ENCODE measurements at places on chromosomes 16 and 17.

DNA sequence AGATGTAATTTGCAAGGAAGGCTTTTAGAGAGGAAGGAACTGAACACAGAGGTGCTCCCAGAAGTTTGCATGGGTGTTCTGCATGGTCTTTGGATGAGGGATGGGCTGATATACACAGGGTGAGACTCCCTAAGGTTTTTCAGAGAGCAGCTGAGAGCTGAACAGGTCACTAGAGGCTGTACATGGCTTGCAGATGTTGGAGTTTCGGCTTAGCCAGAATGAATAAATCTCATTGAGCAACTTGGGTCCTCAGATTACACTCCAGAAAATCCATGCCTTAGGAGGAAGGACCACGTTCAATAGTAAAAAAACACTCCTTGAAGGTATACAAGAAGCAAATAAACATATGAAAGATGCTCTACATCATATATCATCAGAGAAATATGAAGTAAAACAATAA lies 7.5 kb upstream of the ITGB3 start:
- DNase-seq, result no peak

DNA sequence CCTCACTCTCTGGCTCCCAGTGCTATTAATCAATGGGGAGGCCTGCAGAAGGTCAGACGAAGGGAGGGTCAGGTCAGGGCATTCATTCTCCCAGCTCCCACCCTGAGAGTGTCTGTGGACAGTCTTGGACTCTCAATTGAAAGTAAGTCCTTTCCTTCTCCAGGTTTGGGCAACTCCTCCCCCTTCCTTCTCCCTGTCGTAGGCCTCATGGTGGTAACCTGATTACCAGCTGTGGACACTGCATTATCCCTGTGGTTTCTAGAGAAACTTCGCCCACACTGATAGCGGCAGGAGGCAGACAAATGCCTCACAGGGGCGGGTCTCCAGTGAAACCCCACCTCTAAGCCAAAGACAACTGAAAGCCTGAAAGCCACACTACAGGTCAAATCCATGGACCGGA lies 57.7 kb upstream of the SLC25A19 start:
- DNase-seq, result peak; percentile 49

DNA sequence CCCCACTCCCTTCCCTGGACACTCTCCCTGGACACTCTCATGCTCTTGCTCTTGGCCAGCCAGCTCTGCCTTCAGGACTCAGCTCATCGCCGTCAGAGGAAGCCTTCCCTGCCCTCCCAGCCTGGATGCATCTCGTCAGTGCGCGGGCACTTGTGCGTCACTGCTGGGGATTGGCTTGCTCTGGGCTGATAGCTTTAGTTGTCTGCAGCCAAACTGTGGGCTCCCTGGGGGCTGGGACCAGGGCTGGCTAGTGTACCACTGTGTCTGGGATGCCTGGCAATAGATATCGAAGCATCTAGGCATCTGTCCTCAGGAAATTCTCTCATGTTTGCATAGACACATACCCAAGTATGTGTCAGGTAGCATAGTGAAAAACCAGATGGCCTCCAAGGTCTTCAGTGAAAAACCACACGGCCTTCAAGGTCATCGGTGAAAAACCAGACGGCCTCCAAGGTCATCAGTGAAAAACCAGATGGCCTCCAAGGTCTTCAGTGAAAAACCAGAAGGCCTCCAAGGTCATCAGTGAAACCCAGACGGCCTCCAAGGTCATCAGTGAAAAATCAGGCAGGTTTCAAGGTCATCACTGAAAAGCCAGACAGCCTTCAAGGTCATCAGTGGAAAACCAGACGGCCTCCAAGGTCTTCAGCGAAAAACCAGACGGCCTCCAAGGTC lies 72.0 kb downstream of the CMIP start:
- DNase-seq, result no peak

DNA sequence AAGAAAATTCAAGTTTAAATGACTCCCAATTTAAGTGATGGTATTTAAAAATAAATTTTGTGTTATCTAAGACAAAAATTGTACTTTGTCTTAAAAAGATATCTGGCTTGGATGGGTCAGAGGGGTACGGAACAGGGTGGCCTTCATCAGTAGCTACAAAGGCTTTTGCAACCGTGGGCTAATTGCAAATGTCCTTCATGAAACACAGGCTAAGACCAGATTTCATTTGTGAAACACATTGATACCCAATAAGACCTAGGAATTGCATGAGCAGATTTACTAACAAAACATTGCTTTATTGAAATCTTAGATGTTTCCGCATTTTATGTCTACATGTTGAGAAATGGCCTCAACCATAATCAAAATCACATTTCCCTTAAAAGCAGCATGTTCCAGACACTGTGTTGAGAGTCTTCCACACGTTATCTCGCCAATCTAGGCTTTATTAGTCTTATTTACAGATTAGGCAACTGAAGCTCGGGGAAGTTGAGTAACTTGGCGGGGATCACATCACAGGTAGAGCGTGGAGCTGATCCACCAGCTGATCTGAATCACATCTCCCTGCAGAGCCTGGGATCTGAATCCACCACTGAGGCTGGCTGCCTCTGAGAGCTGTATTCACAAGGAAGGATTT lies 21.8 kb downstream of the FBXO39 start:
- no peak for DNase-seq

DNA sequence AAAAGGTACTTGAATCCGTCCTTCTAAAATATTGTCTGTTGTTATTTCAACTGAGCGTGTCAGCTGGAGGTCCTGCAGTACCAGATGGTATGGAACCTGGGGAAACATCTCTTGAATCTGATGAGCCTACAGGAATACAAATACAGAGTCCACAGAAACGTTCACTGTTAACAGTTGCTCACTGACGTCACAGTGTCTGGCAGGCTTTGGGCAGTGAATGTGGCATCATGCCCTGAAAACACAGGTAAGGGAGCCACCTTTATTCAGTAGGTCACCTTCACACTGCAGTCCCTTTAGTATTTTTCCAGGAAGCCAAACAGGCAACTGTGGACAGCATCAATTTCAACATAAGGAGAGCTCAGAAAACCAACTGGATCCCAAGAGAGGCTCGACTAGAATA lies 56.1 kb downstream of the AMFR start:
- DNase-seq, result no peak

DNA sequence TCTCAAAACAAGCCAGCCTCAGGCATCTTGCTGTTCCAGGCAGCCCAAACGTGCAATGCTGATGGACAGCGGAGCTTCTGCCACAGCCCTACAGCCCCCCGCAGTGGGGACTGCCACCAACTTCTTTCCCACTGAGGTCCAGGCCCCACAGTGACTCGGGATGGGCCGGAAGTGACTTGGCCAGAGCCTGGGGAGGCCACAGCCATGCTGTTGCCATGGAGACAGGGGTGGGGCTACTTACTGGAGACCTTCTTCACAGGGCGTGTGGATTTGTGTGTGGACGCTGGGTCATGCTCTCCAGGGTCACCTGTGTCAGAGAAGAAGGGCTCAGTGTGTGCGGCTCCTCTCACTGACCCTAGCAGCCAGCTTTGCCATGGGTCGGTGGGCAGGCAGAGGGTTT lies 15.0 kb downstream of the TRIM25 start:
- DNase-seq, result no peak

- no peak for DNase-seq
Measured at GRCh38 chr17:61338000-61338798, 61.4 kb upstream of the TBX2 start.

DNA sequence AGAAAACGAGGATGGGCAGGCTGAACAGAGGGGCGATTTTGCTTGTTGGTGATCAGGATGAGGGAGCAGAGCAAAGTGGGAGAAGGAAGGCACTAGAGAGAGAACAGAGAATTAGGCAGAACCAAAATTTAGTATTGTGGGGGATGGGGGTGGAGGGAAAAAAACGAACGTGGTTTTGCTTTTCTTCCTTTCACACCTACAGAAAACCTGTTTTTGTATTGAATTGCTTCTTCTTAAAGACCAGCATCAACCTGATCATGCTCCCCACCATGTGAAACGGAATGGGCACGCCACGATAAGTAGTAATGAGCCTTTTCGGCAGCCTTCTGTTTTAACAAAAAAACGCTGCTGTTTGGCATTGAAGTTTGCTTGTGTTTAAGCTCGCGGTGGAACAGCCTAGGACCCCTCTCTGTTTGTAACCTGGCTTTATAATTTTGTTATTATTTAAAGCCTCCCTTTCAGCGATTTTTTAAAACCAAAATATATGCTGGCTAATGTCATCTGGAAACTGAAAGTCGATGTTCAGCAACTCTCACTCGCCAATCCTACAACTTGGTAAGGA lies 36.8 kb downstream of the ERCC4 start:
- DNase-seq, result no peak

DNA sequence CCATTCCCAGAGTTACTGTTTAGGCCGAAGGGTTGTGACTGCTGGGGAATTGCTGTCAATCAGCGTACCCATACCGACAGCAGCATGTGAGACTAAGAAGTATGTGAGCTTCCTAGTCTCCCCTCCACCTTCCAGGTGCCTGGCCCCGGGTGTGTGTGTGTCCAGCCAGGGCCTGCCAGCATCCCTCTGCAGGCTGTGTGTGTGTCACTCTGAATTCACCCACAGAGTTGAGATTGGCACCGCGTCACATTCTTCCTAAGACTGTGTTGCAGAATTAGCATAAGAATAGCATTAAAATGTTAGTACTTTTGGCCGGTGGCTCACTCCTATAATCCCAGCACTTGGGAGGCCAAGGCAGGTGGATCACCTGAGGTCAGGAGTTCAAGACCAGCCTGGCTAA lies 31.8 kb downstream of the PRMT7 start:
- DNase-seq, result no peak

DNA sequence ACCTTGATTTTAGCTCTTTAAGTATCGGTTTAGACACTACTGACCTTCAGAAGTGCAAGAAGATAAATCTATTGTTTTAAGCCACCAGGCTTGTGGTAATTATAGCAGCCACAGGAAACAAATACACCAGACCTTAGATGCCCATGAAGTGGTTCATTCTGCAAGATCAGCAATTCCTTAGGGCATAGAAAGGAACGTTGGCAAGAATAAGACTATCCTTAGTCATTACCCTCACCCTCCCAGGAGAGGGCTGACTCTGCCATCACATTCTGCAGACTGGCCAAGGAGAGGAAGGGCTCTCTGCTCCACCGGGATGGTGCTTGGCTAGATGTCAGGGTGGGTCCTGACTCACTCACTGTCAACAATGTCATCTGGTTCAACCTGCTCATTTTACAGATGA lies 14.1 kb upstream of the NDEL1 start:
- no peak for DNase-seq

DNA sequence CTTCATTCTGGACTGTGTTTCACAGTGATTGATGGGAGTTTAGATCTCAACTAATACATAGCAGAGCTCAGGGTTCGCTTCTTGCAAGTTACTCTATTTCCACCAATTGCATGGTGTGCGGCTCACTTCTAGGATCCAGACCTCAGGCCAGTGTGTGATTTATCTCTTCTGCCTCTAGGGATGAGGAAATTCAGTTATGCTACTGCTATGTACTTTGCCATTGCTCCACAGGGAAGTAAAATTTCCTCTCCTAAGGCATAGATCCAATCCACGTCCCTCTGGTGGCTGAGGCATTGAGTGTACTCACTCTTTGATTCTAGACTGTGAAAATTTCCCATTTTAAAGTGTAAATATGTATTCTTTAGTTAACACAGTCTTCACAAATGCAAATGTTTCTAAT lies 214.1 kb downstream of the HS3ST3B1 start:
- DNase-seq, result no peak

- no peak for DNase-seq
Measured at GRCh38 chr17:56810343-56810742, 23.4 kb downstream of the C17orf67 start.

DNA sequence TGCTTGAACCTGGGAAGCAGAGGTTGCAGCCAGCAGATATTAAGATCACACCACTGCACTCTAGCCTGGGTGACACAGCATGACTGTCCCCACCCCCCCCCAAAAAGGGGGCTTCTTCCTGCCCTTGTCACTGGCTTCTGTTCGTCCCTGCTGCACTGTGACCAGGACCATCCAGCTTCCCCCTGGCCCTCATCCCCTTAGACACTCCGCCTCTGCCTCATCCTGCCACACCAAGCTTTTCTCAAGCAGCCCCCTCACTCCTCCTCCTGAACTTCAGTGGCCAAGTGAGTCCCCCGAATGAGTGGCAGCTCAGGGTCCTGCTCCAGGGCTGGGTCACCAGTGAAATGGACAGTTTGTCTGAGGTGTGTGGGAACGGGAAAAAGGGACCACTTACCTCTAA lies 177.3 kb downstream of the CPPED1 start:
- DNase-seq, result no peak

DNA sequence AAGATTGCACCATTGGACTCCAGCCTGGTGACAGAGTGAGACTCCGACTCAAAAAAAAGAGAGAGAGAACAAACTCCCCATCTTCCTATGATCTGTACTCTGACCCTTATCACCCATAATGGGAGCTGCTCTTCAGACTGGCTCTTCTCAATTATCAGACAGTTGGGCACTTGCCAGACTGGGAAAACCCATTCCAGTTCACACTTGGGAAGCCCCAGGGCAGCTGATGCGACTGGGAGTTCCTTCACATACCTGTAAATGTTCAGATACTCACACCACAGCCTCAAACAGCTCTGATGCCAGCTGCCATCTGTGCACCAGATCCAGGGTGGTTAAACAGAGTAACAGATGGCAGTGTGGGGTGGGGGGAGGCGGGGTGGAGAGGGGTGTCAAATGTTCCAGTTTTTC lies 23.8 kb upstream of the TMEM101 start:
- DNase-seq, result peak; percentile 17

DNA sequence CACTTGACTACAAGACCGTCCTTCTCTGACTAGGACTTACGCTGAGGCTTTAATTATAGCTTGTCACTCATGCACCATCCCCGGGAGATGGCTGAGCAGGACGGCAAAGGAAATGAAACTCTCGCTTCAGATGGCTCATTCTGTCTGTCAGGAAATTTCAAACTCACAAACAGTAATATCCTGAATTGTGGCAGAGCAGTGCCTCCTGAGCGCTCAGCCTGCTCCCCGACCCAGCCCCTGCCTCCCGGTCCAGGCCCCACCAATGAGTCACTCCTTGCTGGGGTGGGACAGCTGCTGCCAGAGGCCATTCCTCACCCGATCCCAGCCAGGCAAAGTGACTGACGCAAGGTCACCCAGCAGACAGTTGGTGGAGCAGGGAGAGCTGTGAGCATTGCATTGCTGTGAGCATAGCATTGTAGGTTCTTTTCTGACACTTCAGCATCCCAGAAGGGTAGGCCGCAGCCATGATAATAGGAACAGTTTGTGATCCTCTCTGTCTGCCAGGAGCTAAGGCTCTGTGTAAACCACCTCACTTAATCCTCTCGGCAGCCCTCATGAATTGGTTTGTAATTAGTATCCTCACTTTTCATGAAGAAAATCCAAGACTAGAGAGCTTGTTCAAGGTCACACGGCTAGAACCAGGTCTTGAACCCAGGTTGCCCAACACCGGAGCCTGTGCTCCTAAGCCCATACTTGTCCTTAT lies 20.9 kb downstream of the CCDC182 start:
- DNase-seq, result peak; percentile 12

GRCh38 chr16:90083139-90083538 lies 6.0 kb upstream of the PRDM7 start:
- DNase-seq, result no peak

- no peak for DNase-seq
Measured at GRCh38 chr17:5770441-5771270, 186.3 kb upstream of the NLRP1 start.
